ENCODE measurements at places on chromosomes 6 and 20.

DNA sequence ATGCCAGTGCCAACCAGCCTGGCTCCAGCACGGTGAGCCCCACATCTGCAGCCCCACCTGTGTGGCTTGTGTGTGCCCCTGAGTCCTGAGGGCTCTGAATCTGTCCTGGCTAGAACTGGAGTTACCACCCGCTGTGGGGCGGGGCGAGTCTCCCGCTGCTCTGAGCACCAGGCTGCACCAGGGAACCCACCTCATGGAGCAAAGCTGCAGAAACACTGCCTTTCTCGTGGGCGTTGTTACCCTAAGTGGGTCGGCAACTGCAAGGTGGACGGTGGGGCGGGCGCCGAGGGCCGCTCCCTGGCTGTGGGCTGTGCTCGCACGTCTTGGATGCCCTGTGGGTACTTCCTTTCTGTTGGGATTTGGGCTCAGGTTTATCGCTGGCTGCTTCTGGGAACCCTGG is 12.7 kb upstream of the ZBTB46 start:
- DNase-seq = no peak

- DNase-seq = no peak
Measured at GRCh38 chr6:150710236-150710635, 110.6 kb downstream of the PLEKHG1 start.

- no peak for DNase-seq
Measured at GRCh38 chr6:44062105-44062770, 65.0 kb downstream of the MRPL14 start.

- no peak for DNase-seq
Measured at GRCh38 chr6:8277769-8278168, 157.6 kb downstream of the SLC35B3 start.

GRCh38 chr6:163712981-163713380 is 298.5 kb downstream of the QKI start:
- no peak for DNase-seq

- no peak for DNase-seq
Measured at GRCh38 chr6:142013287-142013686, 119.4 kb upstream of the GJE1 start.

GRCh38 chr20:16111172-16111832 is 461.9 kb downstream of the KIF16B start:
- no peak for DNase-seq

DNA sequence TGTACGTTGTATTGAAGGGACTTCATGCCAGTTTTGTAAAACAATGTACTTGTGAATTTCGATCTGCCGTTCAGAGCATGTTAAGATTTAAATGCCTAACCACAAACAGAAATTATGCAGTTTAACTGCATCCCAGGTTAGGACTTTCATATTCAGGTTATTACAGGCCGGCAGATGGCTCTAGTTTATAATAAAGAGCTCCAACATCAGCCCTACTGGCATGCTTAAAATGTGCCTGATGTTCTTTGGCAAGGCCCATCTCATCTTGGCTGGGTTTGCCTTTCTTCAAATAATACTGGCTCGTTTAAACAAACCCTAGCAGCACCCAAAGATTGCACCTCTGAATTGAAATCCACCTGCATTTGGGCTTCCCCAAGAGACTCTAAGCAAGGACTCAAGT is 169.3 kb upstream of the RIN2 start:
- DNase-seq = no peak

DNA sequence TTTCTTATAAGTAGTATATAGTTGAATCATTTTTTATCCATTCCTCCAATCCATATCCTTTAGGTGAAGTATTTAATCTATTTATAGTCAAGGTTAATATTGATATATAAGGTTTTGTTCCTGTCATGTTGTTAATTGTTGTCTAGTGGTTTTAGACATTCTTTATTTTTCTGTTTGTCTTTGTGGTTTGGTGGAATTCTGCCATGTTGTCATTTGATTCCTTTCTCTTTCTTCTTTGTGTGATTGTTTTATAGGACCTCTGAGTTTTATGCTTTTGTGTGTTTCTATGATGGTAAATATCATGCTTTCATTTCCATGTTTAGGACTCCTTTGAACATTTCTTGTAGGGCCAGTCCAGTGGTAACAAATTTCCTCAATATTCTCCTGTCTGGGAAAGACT is 450.3 kb upstream of the BTBD3 start:
- DNase-seq = no peak

- no peak for DNase-seq
Measured at GRCh38 chr6:158642097-158642601, 2.4 kb downstream of the DYNLT1 start.

DNA sequence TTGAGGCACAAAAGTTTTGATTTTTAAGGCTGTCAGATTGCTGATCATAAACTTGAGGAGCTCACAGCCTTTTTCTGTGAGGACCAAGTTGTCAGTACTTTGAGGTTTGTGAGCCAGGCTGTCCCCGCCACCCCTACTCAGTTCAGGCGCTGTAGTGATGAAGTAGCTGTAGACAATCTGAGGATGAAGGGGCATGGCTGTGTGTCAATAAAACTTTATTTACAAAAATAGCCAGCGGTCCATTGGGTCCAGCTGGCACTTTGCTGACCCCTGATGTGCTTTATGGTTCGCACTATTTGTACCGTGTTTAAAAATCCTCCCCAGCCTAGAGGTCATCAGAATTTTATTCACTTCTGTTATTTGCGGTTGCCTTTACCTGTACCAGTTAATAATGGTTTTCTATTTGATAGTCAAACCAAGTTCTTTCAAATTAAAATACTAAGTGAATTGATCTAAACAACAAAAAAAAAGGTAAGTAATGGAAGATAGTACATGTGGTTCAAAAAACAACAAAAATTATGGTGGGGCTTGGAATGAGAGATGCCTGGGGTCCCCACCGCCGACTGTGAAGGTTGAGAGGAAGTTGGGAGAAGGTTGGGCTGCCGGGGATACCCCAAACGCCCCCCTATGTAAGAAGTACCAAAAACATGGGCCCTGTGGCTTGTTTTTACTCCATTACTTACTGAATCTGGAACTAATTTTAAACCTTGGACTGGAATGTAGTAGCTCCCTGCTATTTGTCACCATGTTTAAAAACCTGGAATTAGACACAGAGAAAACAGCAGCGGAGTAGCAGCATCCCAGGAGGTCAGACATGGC is 123.6 kb downstream of the SYCP2 start:
- no peak for DNase-seq

GRCh38 chr20:37948956-37949355 is 46.0 kb downstream of the VSTM2L start:
- DNase-seq = no peak

DNA sequence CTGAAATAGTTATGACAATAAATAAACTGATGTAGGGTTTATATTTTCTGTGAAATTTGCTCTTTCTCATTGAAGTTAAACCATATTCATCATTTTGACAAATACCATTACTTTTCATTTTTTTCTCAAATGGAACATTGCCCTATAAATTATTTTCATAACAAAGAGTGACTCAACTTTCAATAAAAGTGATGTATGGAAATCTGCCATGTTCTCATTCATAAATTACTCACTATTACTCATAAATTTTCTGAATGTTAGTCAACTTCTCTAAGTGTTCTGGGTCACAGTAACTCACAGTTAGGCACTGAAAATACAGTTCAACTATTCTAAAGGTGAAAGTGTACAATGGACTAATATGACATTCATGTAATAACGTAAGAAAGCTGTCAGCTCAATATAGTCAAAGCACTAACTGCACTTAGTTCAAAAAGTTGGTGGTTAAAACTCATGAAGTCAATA is 19.0 kb upstream of the STX11 start:
- no peak for DNase-seq

DNA sequence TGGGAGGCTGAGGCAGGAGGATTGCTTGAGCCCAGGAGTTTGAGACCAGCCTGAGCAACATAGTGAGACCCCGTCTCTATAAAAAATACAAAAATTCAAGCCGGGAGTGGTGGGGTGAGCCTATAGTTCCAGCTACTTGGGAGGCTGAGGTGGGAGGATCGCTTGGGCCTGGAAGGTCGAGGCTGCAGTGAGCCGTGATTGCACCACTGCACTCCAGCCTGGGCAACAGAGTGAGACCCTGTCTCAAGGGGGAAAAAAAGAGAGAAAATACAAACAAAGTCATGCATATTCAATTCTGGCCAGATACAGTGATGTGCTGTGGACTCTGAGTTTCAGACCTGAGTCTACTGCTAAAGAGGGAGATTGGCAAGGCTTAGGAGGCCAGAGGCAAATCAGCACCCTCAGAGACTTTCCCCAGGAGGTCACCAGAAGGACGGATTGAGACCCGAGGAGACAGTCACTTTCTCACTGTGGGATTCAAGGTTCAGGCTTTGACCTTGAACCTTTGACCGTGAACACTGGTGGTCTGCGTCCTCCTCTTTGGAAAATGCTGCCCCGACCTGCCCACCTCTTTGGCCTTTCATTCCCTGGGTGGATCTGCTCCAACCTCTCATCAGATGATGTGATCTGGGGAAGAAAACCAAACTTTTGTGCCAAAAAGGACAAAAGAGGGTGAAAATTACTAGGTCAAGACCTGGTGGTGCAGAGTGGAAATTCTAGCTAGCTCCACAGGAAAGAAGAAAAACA is 31.2 kb downstream of the TGM2 start:
- no peak for DNase-seq

DNA sequence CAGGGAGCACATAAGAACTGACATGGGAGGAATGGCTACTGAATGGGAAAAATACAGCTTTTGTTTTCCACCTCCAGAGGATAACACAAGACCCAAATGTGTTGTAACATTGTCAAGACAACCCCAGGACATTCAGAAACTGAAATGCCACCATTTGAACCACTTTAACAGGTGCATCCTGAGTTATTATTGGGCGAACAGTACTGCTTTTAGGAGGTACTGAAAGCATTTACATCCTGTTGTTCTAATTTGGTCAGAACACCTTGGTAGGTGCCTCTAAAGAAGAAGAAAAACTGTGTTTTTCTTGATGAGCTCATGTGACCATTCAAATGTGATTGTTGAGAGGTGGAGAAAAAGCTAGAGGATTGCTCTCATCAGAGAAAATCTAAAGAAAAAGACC is 6.4 kb upstream of the TXNDC5 start:
- DNase-seq = no peak

GRCh38 chr6:132218059-132218696 is 183.1 kb downstream of the MOXD1 start:
- no peak for DNase-seq

GRCh38 chr6:45630801-45631200 is 253.1 kb upstream of the SUPT3H start:
- no peak for DNase-seq

DNA sequence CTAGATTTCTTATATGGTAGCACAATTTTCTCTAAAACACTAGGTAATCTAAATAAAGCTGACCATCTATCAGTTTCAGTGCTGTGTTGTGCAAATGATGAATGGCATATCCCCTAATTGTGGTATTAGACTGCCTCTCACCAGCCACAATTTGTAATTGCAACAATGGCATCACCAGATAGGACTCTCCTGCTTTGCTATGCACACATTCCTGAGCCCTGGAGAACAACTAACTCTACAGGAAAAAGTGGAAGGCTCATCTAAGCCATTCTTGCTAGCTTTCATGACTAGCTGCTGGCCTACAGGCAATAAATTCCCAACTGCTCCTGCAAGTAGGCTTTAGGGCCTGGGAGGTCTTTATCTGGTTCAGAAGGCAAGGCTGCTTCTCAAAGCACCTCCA is 974.1 kb downstream of the EYS start:
- no peak for DNase-seq

GRCh38 chr20:14947946-14948345 is 610.5 kb upstream of the FLRT3 start:
- DNase-seq = no peak

DNA sequence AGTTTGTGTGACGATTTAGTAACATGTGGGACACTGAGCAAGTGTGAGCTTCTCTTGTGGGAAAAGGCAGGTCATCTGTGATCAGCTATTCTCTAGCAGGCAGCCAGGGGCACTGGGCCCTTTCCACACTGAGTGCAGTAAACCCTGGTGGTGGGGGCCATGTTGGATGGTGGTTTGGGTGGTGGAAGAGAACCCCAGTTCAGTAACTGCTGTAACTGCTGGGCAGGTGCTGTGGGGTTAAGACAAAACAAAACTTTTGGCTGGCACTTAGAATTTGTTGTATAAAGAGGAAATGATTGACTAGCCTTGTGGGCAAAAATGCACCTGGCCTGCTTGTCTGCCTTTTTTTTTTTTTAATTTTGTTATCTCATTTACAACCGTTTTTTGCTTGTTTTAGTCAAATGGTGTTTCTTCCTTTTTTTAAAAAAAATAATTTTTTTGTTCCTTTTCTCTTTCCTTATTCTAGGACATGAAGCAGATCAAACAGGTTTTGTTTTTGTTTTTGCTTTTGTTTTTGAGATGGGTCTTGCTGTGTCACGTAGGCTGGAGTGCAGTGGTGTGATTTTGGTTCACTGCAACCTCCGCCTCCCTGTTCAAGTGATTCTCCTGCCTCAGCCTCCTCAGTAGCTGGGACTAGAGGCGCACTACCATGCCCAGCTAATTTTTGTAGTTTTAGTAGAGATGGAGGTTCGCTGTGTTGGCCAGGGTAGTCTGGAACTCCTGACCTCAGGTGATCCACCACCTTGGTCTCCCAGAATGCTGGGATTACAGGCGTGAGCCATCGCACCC is 59.8 kb downstream of the IGF2R start:
- DNase-seq = no peak

GRCh38 chr6:42335896-42336295 is 115.8 kb downstream of the TRERF1 start:
- no peak for DNase-seq

DNA sequence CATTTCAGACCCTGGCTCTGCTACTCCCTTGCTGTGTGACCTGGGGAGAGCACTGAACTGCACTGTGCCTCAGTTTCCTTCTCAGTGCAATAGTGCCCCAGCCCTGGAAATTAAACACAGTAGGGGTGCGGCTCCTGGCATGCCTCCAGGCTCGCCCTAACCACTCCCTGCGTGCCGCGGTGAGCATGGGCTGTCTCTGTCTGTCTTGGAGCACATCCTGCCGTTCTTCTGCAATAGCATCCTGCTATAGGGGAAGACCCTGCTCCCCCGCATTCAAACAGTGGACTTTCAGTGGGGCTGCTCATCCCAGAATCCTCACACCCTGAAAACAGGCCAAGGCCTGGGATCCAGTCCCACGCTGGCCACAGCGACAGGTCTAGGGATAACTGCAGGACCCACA is 129.5 kb downstream of the FOXC1 start:
- no peak for DNase-seq

- no peak for DNase-seq
Measured at GRCh38 chr6:162177746-162178145, 549.8 kb downstream of the PRKN start.

GRCh38 chr6:136952714-136953260 is 30.7 kb downstream of the SLC35D3 start:
- DNase-seq = no peak

DNA sequence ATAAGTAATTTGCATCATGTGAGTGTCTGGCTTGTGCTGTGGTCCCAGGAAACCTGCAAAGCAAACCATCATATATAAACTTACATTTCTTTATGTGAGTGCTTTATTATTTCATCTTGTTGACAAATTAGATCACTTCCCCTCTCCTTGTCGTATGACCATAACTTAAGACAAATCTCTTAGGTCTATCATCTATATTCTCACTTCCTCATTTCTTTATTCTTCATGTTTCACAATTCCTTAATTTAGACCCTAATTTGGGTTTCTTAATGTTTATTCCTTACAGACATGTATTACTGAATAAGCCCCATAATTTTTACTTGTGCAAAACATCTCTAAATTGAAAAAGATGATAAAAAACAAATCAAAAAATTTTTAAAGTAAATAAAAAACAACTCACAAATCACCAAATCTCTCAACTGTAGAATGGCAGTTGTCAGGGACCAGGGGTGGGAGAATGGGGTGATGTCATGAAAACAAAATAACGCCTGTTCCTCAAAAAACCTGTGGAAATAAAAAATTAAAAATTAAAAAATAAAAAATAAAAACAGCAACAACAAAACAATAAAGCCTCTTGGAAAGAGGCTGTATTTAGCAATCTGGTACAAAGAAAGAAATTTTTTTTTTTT is 49.5 kb upstream of the FBXO30 start:
- no peak for DNase-seq

All from stimulated activated CD4-positive, alpha-beta T cell treated with anti-CD3 and anti-CD28 coated beads, Interleukin-4, amount 100 ng/mL, for 48 hours (primary cell).